ENCODE measurements at places on chromosomes 7 and 10.

- no peak for DNase-seq
These were observed 81.9 kb upstream of the PRKG1 start for GRCh38 chr10:50992356-50992901.

- DNase-seq: no peak
These were observed 73.3 kb downstream of the ARID5B start for GRCh38 chr10:61974601-61975390.

DNA sequence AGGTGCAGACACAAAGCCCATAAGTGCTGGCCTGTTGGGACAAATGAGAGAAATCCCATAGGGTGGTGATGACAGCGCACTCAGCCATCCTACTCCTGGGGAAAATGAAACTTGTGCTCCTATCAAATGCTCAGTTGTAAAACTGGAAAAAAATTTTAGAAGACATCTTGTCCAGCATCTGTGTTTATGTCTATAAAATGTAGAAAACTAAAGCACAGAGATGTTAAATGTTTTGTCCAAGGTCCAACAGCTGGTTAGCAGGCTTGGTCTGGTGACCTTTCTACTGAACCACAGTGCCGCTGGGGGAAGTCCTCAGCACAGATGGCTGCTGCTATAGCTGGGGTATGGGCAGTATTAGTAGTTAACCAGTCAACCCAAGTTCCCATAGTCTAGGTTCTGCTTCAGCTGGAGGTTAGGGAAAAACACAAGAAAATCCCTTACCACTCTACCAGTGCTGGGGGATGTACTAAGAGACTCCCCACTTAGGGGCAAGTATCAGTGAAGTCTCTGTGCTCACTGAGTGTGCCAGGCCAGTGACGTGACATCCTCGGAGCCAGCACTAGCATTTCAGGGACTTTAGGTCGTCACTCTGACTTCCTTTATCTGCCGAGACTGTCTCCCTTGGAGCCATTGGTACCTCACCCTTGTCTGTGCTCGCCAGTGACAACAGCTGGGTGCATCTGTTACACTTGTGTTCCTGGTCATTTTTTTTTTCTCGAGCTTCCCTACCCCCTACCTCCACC is 1.9 kb downstream of the TSPAN33 start:
- no peak for DNase-seq

DNA sequence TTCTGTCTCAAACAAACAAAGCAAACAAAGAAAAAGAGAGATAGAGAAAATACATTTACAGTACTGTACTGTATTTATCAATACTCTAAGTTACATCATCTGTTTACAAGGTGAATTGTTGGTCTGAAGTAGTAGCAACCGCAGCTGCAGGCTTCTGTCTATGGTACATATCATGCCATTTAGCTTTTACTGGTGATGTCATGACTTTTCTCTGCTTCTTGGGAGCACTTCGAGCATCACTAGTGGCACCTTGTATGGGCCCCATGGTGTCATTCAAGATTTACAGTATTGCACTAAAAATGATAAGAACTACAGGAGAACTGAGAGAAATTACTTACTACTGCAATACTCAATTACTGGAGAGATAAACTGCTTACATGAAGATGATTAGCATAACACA is 826.9 kb downstream of the CNTNAP2 start:
- no peak for DNase-seq

- DNase-seq: no peak
These were observed 169.9 kb upstream of the ADO start for GRCh38 chr10:62634576-62634975.

DNA sequence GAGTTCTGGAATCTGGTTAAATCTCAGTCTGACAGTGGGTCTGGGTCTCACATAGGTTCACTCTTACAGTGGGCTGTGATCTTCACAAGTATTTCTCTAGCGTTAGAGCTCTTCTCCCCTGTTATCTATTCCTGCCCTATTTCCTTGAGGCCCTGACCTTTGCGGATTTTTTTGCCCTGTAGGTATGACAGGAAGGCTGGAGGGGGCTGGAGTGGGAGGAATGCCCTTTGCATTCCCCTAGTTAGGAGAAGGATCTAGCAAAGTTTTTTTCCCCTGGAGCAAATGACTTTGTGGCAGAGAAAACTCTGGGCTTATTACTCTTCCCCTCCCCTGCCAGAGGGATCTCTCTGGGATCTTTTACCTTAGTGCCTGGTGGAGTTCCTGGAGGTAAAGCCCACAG is 49.2 kb downstream of the GALNT11 start:
- DNase-seq: no peak

DNA sequence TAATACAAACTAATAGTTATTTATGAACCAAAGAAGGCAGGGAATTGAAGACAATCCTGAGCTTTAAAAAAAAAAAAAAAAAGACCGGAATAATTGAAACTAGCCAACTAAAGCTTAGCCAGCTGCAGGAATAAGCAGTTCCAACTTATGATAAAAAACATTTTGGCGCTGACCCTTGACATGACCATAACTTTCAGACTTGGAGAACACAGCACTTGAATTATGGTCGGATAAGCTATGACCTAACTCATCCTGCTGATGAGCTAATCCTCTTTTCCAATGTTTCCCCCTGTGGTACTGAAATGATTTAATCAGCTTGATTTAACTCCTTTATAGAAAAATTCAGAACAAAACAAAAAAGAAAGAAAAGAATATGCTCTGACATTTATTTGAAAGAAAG is 181.8 kb downstream of the DGKB start:
- no peak for DNase-seq

GRCh38 chr10:6446711-6447110 is 133.4 kb downstream of the PRKCQ start:
- no peak for DNase-seq

DNA sequence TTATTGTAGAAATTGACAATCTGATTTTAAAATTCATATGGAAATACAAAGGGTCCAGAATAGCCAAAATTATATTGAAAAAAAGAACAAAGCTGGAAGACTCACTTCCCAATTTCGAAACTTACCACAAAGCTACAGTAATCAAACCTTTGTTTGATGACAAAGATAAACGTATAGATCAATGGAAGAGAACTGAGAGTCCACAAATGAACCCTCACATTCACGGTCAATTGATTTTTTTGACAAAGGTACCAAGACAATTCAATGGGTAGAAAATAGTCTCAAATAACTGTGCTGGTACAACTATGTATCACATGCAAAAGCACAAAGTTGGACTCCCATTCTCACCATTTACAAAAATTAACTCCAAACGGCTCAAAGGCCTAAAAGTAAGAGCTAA is 8.7 kb downstream of the KPNA7 start:
- no peak for DNase-seq

DNA sequence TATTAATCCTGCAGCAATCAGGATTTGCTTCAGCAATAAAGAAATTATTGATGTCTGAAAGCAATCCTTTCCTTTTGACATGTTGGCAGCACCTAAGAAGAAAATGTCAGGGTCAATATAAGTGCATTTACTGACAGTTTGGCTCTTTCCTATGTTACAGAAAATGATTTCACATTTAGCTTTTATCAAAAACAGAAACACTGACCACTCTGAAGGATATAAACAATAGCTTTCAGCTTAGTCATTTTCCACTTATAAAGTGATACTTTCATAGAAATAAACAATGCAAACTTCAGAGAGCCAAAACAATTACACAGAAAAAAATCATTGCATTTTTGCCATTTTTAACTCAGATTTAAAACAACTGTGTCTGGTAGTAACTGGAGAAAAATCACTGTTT is 325.6 kb upstream of the KAT6B start:
- DNase-seq: no peak

GRCh38 chr7:8384901-8385300 is 48.5 kb upstream of the NXPH1 start:
- DNase-seq: no peak

DNA sequence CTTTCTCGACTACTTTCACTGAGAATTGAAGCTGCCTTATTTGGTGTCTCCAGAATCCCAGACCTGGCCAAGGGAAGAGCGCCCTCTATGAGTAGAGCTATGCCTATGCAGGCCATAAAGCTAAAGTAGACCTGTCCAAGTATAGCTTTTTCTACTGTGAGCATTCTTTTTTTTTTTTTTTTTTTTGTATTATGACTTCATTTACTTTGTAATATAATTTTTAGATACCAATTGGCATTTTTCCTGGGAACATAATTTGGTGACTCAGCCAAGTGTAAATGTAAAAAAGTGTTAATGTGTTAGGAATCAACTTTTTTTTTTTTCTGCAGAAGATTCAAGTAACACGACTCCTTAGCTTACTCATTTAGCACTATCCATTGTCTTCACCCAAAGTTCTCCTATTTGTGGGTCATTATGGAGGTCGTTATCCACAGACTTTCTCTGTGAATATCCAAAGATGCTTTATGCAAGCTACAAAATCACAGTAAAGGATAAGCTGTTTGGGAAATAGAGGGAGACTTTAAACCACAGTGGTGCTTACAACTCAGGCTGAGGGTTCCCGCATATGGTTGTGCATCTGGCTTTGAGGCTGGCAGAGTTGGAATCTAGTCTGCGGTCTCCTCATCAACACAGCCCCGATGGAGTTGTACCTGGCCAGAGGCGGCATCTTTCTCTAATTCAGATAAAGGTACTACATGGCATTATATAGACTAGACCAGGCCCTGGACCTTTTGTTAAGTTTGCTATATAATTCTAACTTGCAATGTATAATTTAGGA is 1040.2 kb upstream of the SORCS1 start:
- DNase-seq: no peak

DNA sequence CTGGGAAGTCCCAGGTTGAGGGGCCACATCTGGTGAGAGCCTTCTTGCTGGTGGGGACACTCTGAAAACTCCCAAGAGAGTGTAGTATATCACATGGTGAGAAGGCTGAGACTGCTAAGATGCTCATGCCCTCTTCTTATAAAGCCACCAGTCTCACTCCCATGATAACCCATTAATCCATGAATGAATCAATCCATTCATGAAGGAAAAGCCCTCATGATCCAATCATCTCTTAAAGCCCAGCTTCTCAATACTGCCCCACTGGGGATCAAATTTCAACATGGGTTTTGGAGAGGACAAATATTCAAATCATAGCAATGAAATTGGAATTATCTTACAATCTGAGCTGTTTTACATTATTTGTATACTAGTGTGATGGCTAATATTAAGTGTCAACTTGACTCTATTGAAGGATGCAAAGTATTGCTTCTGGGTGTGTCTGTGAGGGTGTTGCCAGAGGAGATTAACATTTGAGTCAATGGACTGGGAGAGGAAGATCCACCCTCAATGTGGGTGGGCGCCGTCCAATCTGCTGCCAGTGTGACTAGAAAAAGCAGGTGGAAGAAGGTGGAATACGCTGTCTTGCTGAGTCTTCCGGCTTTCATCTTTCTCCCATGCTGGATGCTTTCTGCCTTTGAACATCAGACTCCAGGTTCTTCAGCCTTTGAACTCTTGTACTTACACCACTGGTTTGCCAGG is 14.3 kb upstream of the UBE2D1 start:
- DNase-seq: no peak

GRCh38 chr7:7432979-7433378 is 102.7 kb downstream of the COL28A1 start:
- DNase-seq: no peak

Data from CD4-positive, alpha-beta T cell treated with Interleukin-17A for 1 hour (primary cell).